ENCODE measurements at places on chromosomes 7 and 10.
A peak's percentile ranks its signal among the peaks of the same experiment; 100 is the strongest.

DNA sequence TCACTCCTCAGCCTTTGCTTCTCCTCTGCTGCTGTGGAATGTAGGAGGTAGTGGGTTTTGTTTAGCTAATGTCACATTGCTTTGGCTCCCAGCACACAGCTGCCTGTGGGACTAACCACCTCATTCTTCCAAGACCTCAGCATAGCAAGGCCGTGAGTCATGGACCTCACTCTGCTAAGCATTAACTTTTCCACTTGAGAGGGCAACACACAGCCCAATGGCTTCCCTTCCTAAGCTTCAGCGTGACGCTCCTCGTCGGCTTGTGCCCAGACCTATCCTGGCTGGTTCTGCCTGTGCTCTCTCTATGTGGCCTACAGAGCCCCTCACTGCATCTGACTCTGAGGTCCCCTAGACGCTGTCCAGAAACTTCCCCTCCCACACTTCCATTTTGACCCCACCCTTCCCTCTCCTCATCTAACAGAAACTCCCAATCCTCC is 23.3 kb downstream of the MYOF start:
- DNase-seq: peak; percentile 100

DNA sequence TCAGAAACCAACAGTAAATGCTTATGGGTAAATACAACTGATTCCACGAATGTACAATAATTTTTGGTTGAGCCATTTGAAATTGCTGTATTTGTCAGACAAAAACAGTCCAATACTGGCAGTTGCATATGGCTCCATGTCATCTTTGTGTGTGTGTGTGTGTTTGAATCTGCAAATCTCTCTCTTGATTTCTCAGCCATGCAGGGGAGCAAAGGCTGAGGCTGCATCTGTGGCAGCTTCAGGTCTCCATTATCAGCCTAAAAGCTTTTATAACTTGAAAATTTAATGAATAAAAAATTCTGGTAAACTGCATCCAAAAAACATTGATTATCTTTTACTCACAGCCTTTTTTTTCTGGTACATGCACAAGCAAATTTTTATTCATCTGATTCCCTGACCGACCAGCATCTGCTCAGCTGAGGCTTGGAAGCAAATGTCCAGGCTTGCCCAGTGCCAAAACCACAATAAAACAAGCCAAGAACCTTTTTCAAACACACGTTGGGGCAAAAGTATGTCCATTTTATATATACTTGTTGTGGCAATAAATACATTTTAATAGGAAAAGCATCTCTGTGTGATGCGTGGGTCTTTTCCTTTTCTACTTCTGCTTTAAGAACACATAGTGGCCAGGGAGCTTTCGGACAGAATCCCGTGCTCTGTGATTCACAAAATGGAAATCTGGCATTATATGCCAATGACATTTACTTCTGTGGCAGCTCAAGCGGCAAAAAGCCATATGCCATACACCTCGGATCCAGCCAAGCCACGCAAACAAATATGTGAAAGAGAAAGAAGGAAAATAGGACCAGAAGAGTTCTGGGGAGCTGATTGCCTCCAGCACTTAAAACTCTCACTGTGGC is 275.6 kb upstream of the AOAH start:
- no peak for DNase-seq

- no peak for DNase-seq
Observed at GRCh38 chr7:149432121-149432691, 28.7 kb downstream of the ZNF777 start.

DNA sequence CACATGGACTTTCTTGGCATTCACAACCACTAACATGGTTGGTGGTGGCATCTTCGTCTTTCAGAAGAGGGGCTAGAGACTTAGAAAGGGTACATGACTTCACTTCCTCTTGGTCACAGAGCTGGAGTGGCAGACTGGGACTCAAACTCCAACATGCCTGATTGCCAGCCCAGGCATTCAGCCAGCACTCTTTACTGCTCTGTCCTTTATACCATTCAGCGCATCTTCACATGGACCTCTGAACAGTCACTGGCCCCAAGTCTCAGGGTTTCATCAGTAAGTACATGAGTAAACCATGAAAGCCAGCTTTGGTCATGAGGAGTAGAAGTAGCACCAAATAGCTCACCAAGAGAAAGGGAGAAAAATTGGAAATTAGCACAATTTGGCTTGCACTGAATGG is 148.4 kb upstream of the KLF14 start:
- no peak for DNase-seq

DNA sequence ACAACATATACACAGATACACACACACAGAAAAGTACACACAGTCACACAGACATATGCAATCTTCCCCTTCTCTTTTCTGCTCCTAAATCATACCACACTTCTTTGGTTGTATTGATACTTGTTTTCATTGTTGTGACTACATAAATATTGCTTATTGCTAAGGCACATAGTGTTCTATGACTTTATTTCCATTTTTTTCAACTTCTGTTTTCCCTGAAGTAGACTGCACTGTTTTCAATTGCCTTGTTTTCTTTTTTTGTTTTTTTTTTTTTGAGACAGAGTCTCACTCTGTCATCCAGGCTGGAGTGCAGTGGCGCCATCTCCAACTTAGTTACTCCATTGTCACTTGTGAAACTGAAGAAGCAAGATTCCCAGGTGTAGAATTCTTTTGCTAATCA is 10.0 kb upstream of the PRKAR2B start:
- no peak for DNase-seq

GRCh38 chr7:106794276-106795083 is 70.6 kb upstream of the PIK3CG start:
- no peak for DNase-seq

- DNase-seq: no peak
Observed at GRCh38 chr10:110775406-110775805, 96.3 kb upstream of the PDCD4 start.

Data from HFFc6 (cell line).